SIG-M5 (cell line): ENCODE measurements at places on chromosomes 6 and 20.

- no peak for DNase-seq
Observed at GRCh38 chr6:54910431-54910884, 63.9 kb downstream of the FAM83B start.

DNA sequence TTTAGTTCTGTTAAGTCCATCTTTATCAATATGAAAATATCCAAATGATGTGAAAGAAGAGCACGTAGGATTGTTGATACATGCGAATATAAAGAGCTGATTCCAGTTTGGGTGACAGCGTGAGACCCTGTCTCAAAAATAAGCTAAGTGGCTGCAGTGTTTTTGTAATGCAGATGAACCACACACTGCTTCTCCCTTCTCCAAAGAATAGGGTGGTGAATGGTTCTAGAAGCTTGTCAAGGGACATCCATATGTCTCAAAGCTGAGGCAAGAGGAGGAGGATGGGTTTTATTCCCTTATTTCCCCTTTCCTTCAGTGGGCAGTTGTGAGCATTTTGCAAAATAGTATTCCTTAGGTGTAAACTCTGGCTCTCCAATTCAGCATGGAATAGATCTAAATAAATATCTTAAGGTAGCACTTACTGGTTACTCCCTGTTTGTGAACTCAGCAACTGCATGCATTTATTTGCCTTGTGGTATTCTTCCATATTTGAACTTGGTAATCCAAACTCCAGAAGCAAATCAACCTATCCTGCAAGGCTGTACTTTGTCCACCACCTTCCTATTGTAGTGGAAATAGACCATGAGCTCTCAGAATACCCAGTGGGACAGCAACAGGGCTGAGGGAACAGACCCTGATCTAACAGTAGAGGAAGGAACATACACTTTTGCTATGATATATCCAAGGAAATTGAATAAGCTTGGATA, 38.0 kb downstream of the XRN2 start:
- no peak for DNase-seq

DNA sequence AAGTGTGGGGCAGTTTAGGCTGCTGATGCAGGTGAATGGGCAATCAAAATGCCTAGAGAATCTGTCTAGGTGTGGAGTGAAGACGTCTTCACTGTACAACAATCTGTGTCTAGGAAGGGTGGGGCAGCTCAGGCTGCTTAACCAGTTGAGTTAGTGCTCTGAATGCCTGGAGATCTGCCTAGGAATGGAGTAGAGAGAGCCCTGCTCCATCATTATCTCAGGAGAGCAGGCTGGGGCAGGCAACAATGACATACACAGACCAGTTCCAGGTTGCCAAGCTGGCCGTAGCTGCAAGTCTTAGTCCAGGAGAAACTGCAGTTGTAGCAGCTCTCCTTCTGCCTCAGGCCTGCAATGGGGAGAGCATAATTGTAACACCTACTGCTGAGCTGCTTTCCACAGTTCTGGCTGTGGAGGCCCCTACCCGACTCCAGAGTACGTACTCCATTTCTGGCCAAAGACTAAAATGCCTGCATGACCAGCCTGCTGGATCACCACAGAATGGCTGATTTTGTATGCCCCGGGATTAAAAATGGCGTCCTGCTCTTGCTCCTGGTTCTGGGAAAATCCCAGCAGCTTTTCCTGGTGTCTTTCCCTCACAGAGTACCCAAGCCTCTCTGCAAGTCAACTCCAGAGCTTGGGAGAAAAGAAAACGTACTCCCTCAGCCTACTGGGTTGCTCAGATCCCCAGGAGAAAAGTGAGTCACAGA, 545.4 kb downstream of the ADGRB3 start:
- DNase-seq: no peak

- no peak for DNase-seq
Observed at GRCh38 chr20:58598211-58599015, 52.7 kb upstream of the STX16 start.

- DNase-seq: no peak
Observed at GRCh38 chr6:167211881-167212712, 54.3 kb upstream of the GPR31 start.

DNA sequence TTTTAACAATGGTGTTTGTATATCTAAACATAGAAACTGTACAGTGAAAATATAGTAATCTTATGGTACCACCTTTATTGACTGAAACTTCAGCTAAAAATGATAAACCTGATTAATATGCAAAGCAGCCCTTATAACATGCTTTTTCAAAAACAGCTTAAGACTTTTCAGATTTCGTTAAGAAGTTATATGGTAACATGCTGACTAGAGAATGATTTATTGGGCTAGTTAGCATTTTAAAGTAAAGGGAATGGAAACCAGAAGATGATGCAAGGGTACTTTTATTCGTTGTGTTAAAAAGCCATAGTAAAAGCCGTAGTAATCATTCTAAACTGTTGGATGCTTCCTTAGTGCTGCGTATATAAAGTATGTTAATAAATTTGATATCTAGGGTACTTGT, 50.5 kb downstream of the CBFA2T2 start:
- no peak for DNase-seq

- DNase-seq: no peak
Observed at GRCh38 chr20:58241766-58242465, 13.5 kb upstream of the ANKRD60 start.

DNA sequence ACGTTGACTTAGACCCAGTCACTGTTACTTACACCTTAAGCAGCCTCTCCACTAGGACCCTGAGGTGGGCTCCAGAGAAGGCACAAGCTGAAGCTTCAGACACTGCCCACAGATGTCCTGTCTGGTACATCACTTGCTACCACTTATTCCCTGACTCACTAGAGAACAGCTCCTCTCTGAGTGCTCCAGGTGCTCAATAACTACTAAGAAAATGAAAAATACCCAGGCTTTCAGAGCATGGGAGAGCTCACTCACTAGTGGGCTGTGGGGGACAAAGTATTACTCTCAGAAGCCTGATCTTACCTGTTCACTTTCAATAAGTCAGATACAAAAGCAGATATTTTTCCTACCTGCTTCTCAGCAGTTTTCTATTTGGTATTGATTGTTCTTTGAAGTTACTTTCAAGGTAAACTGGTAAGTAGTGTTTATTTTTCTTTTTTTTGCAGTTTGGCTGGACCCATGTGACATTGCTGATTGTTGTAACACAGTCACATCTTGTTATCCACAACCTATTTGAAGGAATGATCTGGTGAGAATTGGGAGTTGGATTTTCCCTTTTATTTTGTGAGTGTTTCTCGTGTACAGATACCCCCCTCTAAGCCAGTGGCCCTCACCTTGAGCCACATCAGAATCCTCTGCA, 55.9 kb downstream of the CDS2 start:
- DNase-seq: no peak

- no peak for DNase-seq
Observed at GRCh38 chr6:111653979-111654378, 48.3 kb upstream of the TRAF3IP2 start.

- no peak for DNase-seq
Observed at GRCh38 chr6:157471895-157472686, 91.1 kb downstream of the ZDHHC14 start.

DNA sequence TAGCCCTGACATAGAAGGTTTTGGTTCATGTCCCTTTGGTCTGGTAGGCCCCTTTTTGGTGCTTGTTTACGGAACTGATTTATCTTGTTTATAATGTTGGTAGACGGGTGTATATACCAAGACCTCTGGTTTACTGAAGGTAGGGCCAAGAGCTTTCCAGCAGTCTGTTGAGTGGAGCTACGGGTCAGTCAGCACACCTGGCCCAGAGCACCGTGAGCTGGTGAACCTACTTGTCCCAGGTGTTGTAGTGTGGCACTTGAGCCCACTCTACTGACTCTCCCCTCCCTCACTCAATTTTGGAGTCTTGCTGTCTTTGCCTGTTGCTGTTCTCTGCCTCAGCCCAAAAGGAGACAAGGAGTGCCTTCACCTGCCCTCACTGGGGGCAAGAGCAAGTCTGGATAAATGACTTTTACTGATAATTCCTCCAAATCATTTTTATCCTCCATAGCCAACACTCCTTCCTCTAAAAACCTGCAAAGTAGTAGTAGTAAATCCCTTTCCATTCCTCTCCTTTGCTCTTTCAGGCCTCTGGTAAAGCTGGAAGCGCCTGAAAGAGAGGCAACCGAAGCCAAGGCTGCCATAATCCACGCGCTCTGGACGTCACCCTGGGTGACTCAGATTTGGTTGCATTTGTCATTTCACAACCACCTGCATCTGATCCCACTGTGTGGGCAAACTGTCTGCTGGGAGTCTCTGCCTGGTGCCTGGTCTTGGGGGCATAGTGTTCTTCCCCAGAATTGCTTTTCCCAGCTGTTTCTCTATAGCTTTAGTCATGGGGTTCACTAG, 22.2 kb downstream of the RREB1 start:
- DNase-seq: no peak

DNA sequence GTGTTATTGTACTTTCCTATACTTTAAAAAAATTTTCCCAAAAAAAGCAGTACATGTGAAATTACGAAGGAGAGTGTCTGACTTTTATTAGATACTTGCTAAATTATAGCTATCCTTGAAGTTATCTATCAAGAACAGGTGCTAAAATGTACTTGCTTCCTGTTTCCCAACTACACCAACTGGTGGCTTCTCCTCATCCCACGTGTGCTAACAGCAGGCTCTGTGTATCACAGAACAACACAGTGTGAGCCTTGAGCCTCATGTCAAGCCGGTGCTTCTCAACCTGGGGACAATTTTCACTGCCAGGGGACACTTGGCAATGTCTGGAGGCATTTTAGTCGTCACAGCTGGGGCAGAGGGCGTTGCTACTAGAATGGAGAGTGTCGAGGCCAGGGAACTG, 36.2 kb upstream of the CDYL start:
- DNase-seq: no peak

- no peak for DNase-seq
Observed at GRCh38 chr6:56938649-56939191, 16.2 kb upstream of the BEND6 start.

- DNase-seq: no peak
Observed at GRCh38 chr20:32165836-32166545, 41.6 kb downstream of the PLAGL2 start.

- DNase-seq: no peak
Observed at GRCh38 chr6:39167321-39167720, 52.3 kb upstream of the SAYSD1 start.
